Stimulated activated naive B cell treated with anti-CD40 and anti-IgM and Interleukin-4, amounts not matched to agents 10 μg/mL and 1 μg/mL and 100 μg/mL, for 72 hours (primary cell): ENCODE measurements at places on chromosomes 11 and 22.

- no peak for DNase-seq
- no peak overlapping the region for H3K4me3 ChIP-seq
- no peaks in the 10 kb centered on the region for H3K4me1 ChIP-seq
- H3K27ac ChIP-seq: no peak overlapping the region
- peaks cover 16% of the 10 kb centered on the region for H3K27me3 ChIP-seq
- peaks cover 5% of the 10 kb centered on the region for H3K36me3 ChIP-seq
Observed at GRCh38 chr11:134655189-134655989, 243.3 kb upstream of the B3GAT1 start.

DNA sequence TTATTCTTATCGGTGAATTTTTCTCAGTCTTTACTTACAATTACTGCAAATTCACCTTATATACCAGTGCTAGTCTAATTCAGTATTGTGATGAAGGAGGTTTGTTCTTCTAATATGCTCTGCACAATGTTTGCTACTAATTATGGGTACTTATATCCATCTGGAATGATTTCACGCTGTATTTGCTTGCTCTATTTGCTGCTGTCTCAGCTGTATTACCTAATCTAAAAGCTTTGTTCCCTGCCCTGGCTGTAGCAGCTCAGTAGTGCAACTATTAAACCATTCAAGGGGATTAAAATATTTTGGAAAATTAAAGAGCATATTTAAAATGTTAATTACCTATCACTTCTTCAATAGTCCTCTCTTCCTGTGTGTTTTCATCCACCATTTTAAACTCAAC lies 375.3 kb downstream of the LUZP2 start:
- H3K4me1 ChIP-seq: no peaks in the 10 kb centered on the region
- no peak overlapping the region for H3K27ac ChIP-seq
- H3K4me3 ChIP-seq: no peak overlapping the region

DNA sequence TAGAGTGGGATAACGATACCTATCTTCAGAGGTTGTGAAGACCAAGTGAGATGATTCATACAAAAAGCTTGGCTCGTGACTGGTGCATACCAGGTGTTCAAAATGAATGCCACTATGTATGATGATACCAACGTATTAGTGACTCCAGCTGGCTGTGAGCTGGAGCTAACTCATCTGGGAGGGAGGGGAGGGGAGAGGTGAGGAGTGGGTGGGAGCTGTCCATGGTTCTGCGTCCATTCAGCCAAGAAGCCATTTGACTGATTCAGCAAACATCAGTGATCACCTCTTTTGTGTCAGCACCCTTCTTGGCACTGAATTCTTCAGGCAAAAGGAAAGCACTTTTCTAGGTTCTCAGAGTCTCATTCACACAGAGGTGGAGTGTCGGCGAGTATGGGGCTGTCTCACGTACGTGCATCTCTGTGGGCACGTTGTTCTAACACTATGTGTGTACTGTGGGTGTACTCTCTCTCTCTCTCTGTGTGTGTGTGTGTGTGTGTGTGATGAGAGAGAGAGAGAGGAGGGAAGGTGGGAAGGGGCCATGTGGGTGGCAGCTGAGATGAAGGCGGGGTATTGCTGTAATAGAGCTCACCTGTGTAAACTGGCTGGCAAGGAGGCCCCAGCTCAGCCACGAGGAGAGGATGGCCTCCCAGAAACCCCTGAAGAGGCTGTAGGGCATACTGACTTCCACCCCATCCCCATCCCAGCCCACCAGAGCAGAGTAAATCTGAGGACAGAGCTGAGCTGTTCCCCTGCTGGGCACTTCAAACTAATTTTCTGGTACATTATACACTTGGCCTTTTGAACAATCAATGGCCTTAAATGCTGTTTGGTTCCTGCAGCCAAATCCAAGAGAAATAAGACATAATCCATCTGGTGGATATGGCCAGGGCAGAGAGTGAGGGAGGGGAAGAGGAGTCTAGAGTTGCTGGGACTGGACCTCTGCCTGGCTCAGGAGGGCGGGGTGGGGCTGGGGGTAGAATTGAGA lies 96.1 kb upstream of the THY1 start:
- peaks cover 18% of the 10 kb centered on the region for H3K27me3 ChIP-seq
- DNase-seq: no peak
- peaks cover 2% of the 10 kb centered on the region for H3K36me3 ChIP-seq
- no peak overlapping the region for H3K4me3 ChIP-seq

DNA sequence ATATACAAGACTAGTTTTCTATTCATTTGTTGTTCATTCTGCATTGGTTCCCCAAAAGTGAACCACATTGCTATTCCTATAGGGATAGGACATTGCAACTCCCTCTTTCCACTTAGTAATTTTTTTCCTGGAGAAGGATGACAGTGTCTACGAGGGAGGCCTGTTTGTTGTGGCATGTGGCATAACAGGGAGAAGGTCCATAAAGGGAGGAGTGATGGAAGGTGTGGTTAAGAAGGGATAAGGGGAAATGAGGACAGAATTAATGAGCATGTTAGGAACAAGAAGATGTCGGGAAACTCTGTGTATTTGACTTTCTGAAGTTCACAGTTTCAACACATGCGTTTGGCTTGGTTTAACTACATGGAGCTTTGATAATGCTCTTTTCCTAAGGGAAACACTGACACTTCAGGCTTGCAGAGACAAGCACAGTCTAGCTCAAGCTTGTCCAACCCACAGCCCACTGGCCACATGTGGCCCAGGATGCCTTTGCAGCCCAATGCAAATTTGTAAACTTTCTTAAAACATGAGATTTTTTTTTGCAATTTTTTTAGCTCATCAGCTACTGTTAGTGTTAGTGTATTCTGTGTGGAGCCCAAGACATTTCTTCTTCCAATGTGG lies 149.7 kb downstream of the TRPC6 start:
- no peaks in the 10 kb centered on the region for H3K4me1 ChIP-seq
- DNase-seq: no peak
- no peak overlapping the region for H3K27ac ChIP-seq
- H3K27me3 ChIP-seq: no peaks in the 10 kb centered on the region

DNA sequence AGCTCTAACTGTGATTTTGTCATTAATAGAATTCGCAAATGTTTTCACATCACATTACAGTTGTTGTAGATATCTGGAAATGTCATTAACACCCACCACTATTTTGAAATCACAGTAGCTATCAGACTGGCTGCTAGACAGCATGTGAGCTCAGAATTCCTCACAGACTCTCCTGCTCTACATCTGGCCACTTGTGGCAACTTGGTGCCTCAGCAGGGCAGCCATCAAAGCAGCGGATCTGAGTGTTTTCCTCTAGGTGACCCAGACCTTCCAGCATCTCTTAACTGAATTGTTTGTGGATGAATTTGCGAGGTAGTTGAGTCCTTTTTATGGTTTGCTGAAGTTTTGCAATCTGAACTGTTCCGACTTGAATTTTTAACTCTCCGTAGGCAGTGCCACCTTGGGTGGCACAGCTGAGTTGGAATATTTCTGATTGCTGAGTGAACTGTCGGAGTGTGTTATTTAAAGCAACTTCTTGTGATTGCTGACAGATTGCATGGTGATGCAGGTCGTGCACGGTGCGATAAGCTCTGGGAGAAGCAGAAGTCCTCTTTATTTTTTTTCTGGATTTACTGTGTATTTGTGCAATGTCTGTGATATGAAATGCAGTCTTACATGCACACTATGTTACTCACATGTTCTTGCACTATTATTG lies 114.0 kb upstream of the PLET1 start:
- no peaks in the 10 kb centered on the region for H3K4me1 ChIP-seq
- DNase-seq: no peak
- no peaks in the 10 kb centered on the region for H3K36me3 ChIP-seq
- H3K4me3 ChIP-seq: no peak overlapping the region
- no peaks in the 10 kb centered on the region for H3K27me3 ChIP-seq

- H3K27me3 ChIP-seq: peaks cover 5% of the 10 kb centered on the region
- no peak overlapping the region for H3K4me3 ChIP-seq
- no peaks in the 10 kb centered on the region for H3K4me1 ChIP-seq
- no peak overlapping the region for H3K27ac ChIP-seq
- H3K36me3 ChIP-seq: no peaks in the 10 kb centered on the region
Observed at GRCh38 chr11:104051778-104052177, 15.3 kb downstream of the DDI1 start.

DNA sequence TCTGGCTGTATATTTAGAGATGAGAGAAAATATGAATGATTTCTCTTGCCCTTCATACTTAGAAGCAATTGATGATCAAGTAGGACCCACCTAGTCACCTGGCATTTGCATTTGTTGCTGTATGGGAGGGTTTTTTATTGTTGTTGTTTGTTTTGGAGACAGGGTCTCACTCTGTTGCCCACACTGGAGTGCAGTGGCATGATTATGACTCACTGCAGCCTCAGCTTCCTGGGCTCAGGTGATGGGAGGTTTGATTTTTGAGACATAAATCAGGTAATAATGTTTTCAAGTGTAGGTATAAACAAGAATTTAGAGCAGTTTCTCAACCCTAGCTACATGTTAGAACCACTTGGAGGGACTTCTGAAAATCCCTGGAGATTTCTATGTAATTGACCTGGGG lies 63.0 kb downstream of the TNRC6B start:
- H3K4me3 ChIP-seq: no peak overlapping the region
- DNase-seq: no peak
- H3K36me3 ChIP-seq: peaks cover 22% of the 10 kb centered on the region
- no peaks in the 10 kb centered on the region for H3K27me3 ChIP-seq

GRCh38 chr22:50278956-50279619 lies 8.9 kb upstream of the MAPK11 start:
- no peaks in the 10 kb centered on the region for H3K27me3 ChIP-seq
- no peak overlapping the region for H3K27ac ChIP-seq
- peaks cover 3% of the 10 kb centered on the region for H3K36me3 ChIP-seq
- H3K4me1 ChIP-seq: peaks cover 2% of the 10 kb centered on the region

- H3K4me1 ChIP-seq: peaks cover 22% of the 10 kb centered on the region
- peaks cover 14% of the 10 kb centered on the region for H3K27me3 ChIP-seq
- H3K36me3 ChIP-seq: no peaks in the 10 kb centered on the region
- H3K4me3 ChIP-seq: peak overlapping the region; percentile 77
- peak; percentile 63 for DNase-seq
Observed at GRCh38 chr11:3614742-3615171, 27.0 kb downstream of the ART5 start.

DNA sequence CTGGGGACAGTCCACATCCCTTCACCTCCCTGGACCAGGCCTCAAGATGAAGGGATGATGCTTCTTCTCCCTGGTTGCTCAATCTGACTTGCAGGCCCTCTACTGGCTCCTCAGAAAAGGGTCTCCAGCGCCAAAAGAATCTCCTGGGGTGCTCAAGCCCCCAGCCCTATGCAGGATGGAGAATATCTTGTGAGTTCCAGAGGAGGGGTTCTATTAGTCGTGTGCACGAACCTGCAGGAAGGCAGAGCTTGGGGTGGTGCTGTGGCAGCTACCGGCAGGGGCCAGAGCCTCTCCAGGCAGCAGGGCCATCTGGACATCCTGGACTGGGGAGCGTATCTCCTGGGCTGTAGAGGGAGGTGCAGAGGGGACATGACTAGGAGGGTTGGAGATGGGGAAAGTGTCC lies 1339.5 kb downstream of the BRD1 start:
- no peak overlapping the region for H3K27ac ChIP-seq
- no peak for DNase-seq
- H3K27me3 ChIP-seq: peaks cover 78% of the 10 kb centered on the region
- H3K4me1 ChIP-seq: peaks cover 12% of the 10 kb centered on the region
- no peak overlapping the region for H3K4me3 ChIP-seq

DNA sequence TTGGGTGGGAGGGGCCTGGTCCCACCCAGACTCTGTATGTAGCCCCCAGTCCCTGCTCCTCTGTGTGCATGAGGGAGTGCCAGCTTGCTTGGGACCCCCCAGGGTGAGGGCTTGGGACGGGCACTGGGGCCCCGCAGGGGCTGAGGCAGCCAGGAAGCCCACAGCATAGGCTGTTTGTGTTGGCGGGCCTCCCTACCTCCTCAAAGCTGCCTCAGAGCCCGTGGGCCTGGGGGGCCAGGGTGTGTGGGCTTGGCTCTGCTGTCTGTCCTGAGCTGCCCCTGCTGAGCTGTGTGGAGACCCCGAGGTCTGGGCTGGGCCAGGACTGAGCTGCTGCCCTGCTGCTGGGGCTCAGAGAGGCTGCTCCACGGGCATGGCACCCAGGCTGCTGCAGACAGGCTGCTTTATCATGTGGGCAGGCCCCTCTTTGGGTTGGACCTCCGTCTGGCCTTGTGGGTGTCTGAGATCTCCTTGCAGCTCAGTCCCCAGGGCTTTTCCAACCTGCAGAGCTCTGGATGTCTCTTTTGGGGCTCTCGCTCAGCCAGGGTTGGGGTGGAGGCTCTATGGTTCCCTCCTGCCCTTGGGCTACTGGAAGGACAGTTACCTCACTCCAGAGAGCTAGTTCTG lies 3.3 kb downstream of the TSPAN4 start:
- peaks cover 4% of the 10 kb centered on the region for H3K36me3 ChIP-seq
- H3K4me1 ChIP-seq: peaks cover 20% of the 10 kb centered on the region
- peaks cover 29% of the 10 kb centered on the region for H3K27me3 ChIP-seq
- no peak overlapping the region for H3K27ac ChIP-seq

DNA sequence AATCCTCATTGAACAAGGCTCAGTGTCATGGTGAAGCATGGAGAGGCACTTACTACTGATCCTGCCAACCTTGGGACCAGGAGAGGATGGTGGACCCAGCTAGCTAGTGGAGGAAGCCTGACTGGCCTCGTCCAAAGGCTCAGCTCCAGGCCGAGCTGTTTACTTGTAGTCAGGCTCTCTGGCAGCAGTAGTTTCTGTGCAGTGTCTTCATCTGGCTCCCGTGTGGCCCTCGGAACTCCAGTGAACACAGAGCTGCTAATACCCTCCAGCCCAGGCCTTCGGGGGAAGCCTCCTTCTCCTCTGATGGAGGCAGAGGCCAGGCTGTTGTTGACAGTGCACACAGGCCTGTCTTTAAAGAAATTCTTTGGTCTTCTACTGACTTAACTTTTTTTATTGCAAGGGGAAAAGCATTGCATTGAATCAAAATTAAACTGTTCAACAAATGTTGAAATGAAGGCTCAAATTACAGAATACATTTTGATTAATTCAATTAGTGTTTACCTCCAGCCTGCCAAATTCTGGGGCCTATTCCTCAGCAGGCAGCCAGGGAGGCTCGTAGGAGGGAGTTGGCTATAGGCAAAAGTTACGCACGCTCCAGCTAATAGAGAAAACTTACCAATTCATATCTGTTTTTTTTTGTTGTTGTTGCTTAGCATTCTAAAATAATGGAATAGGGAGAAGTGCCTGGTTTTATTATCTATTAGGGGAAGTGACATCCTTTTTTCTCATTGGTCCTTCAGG lies 18.8 kb downstream of the PPFIBP2 start:
- peaks cover 67% of the 10 kb centered on the region for H3K4me1 ChIP-seq
- H3K4me3 ChIP-seq: no peak overlapping the region
- H3K27me3 ChIP-seq: peaks cover 6% of the 10 kb centered on the region
